ENCODE measurements at places on chromosomes 5 and 9.

- DNase-seq: no peak
Measured at GRCh38 chr9:82998409-82998808, 64.5 kb downstream of the RASEF start.

GRCh38 chr5:61440596-61440995, 108.5 kb downstream of the ZSWIM6 start:
- no peak for DNase-seq

DNA sequence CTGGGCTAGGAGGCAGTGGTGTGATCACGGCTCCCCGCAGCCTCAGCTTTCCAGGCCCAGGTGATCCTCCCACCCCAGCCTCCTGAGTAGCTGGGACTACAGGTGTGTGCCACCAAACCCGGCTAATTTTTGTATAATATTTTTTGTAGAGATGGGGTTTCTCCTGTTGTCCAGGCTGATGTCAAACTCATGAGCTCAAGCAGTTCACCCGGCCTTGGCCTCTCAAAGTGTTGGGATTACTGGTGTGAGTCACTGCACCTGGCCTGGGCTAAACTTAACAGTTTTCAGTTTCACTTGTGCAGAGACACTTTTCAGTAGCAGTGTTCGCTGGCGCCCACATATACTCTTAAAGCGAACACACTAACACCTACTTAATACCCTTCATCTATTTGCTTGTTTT, 205.6 kb upstream of the ZNF608 start:
- DNase-seq: no peak

DNA sequence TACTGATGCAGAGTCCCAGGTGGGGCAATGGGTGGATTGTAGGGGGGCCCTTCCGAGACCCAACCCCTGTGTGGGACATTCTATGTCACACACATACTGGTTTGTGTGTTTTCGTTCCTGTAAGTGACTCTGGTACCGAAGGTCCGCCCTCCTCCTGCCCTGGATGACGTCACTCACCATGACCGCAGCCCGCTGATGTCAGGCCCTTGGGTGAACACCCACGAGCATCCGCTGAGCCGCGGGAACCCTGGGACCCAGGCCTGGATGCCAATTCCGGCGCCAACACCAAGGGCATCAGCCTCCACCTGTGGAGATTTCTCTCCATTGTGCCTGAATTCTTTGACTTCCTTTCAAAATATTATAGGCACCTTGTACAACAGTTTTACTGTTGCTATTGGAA, 184.3 kb downstream of the MTRR start:
- no peak for DNase-seq

DNA sequence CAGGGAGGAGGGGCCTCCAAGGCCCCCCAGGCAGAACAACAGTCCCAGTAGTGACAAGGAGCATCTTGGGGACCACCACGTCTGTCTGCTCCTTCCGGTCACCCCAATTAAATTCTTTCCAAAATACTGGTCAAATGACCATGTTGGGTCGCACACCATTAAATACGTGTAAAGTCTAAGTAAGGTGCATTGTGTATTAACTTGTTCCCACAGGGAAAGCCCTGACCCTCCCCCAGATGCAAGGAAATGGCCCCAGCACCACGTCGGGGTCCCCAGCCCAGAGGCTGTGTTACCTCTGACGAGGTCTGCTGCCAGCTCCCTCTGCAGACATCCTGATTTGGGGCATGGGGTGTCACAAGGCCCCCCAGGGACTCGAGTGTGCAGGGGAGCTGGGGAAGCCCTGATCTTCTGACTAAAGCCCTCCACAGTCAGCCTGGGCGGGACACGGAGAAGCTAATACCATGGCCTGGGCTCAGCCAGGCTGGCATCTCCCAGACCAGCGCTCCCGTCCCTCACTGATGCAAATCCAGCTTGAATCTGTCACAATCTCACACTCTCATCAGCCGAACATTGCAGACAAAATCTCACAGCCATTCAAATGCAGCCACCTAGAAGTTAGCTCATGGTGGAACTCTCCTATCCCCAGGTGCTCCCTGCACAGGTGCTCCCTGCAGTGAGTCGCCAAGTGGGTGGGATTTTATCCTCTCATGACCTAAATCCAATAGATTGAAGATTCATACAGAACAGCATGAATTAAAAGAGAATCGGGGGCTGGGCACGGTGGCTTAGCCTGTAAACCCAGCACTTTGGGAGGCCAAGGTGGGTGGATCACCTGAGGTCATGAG, 13.6 kb downstream of the TERT start:
- no peak for DNase-seq

GRCh38 chr9:101689039-101689438, 49.4 kb downstream of the GRIN3A start:
- DNase-seq: no peak

DNA sequence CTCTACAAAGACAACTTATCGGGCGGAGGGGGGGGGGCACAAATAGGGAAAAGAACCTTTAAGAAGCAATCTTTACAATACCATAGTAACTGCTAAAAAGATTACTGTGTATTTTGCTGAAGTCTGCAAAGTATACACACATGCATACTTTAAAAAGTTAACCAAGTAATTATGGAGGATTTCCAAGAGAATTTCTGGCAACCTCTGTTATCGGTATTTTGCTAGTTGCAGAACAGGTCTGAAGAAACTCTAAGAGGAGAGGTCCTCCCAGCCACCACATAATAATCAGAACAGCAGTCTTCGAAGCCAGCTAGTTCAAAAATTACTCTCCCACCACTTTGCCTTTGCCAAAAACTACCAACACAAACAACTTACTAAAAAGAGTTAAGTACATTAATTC, 56.1 kb downstream of the UBAP2 start:
- DNase-seq: no peak

GRCh38 chr5:40474250-40474649, 205.5 kb upstream of the PTGER4 start:
- no peak for DNase-seq

- DNase-seq: no peak
Measured at GRCh38 chr5:68711293-68712200, 382.3 kb upstream of the SLC30A5 start.

DNA sequence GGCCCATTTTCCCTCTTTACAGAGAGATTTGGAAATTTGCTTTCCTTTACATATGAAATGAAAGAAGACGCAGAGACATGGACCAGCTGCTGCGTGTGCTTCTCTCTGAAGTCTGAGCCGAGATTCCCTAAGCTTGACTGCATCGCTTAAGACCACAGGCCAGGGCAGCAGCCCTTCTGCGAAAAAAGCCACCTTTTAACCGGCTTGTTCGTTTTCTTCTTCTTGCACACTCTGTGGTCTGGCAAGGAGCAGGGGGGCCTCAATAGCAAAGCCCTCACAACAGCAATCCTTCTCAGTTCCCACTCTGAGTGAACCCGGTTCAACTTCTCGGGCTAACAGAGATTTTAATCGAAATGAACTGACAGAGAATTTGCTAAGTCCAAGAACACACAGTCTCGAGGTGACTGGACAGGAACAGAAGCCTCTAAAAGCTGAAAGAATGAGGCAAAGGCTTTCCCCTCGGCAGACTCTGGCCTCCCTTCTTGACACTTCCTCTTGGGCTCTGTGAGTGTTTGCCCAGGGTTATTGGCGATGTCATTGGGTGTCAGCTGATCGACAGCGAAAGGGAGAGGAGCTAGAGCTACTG, 512.9 kb upstream of the KLF4 start:
- DNase-seq: no peak

DNA sequence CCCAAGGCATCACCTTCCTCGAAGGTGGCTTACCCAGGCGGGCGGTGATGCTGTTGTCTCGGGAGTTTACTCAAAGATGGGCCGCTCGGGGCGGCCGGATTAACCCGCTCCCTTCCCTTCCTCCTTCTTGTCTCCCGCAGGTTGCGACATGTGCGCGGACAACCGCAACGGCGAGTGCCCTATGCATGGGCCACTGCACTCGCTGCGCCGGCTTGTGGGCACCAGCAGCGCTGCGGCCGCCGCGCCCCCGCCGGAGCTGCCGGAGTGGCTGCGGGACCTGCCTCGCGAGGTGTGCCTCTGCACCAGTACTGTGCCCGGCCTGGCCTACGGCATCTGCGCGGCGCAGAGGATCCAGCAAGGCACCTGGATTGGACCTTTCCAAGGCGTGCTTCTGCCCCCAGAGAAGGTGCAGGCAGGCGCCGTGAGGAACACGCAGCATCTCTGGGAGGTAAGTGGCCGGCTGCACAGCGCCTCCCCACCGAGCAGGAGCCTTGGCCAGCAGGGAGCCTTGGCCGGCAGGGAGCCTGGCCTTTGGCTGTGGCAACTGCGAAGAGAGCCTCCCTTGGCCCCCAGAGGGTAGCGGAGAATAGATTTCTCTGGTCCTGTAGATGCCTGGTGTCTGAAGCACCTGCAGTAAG, 10.6 kb downstream of the PRDM6 start:
- DNase-seq: no peak

DNA sequence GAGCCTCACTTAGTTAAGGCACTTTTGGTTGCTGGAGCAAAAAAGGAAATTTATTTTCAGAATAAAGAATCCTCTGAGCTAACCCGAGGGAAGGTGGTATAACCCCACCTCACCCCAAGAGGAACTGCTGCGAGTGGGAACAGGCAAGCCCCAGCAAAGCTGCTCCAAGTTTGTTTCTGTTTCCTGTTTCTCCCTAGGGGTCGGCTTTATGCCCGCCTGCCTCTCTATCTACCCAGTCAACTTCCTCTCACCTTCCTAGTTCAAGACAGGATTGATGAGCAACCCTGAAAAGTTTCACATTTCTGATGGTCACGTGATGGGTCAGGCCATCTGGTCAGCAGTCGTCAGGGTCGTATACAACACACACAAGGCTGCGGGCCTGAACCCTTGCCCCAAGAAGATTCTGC, 31.1 kb downstream of the TRIO start:
- no peak for DNase-seq

DNA sequence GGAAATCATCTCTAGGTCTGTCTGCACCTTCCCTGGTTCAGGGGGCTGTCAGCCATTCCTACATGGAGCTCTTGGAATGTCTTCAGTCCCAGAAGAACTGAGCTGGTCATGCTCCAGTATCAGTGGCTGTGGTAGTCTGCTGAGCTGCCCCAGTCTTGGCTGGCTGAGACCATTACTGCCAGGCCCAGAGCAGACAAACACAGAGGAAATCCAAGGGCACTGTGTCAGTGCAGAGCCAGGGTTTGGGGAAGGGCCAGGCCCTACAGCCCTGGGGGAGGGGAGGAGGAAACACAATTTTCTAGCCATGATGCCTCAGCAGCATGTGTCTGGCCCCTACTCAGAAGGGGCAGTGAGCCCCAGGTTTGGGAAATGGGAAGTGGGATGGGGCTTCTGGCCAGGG, 58.4 kb downstream of the ARHGEF37 start:
- no peak for DNase-seq

- no peak for DNase-seq
Measured at GRCh38 chr5:175878544-175879438, 7.4 kb downstream of the CPLX2 start.

- DNase-seq: no peak
Measured at GRCh38 chr9:128503870-128504269, 649 bp upstream of the GLE1 start.

- no peak for DNase-seq
Measured at GRCh38 chr5:91641730-91642350, 258.7 kb upstream of the ARRDC3 start.

- DNase-seq: no peak
Measured at GRCh38 chr9:126459965-126460843, 133.6 kb downstream of the MVB12B start.

DNA sequence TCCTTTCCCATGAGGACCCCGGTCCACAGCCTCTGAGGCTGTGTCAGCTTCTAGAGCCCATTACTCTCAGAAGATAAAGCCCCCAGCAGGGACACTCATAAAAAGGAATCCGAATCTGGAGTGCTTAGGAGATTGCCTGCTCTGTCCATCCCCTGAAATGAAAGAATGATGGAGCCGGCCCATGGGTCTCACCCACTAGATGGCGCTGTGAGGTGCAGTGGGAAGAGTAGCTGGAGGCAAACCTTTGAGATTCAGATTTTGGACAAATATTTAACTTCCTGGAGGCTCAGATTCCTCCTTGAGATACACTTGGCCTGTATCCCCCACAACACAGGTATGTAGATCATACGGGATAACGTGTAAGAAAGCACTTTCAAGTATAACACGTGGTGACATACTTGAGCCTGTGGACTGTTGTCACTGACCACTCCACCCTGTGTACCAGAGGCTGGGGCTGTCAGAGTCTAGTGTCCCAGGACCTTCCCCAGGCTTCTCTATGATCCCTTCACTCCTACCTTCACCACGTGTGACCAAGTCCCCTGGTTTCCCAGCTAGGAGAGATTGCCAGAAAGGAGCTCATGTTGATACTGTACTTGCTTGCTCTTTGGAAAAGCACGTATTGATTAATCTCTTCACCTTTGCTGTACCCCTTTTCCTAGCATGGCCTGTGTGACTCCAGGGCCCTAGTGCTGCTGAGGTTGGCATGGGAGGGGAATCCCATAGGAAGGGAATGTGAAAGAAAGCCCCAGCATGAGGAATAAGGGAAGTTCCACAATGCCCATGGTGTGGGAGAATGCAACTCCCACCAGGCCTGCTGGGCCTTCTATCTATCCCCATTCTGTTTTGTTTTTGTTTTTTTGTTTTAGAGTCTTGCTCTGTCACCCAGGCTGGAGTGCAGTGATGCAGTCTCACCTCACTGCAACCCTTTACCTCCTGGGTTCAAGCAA, 32.1 kb downstream of the TRMO start:
- peak; percentile 61 for DNase-seq

DNA sequence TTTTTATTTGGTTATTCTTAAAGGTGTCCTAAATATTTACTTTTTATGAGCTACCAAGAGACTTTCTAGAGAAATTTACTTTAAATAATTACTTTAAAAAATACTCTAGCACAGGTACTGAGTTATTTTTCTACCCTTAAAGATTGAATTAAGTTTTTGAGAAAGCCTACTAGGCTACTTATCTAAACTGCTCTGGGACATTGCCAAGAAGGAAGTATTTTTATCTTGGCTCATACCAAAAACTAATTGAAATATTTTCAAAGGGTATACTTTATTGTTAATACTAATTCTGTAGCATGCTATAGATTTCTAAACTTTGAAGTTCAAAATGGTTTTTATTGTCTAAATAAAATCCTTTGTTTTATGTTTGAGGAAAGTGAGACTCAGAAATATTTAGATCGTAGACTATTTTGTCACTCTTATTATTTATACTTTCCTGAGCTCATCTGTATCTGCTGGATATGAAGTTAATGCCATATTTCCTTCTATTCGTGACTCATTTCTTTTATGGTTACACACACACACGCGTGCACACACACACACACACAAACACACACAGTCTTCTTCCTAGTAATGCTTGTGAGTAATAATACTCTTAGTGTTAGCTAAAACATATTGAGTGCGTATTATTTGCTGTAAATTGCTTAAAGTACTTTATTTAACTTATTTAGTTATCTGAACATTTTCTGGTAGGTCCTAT, 89.5 kb downstream of the MAN2A1 start:
- no peak for DNase-seq

GRCh38 chr5:7759257-7759871, 91.6 kb downstream of the CFAP90 start:
- no peak for DNase-seq

GRCh38 chr5:6502421-6502820, 53.8 kb downstream of the UBE2QL1 start:
- DNase-seq: no peak

- no peak for DNase-seq
Measured at GRCh38 chr5:140182803-140183367, 7.9 kb downstream of the CYSTM1 start.
